ENCODE measurements at places on chromosomes 16 and 17.

DNA sequence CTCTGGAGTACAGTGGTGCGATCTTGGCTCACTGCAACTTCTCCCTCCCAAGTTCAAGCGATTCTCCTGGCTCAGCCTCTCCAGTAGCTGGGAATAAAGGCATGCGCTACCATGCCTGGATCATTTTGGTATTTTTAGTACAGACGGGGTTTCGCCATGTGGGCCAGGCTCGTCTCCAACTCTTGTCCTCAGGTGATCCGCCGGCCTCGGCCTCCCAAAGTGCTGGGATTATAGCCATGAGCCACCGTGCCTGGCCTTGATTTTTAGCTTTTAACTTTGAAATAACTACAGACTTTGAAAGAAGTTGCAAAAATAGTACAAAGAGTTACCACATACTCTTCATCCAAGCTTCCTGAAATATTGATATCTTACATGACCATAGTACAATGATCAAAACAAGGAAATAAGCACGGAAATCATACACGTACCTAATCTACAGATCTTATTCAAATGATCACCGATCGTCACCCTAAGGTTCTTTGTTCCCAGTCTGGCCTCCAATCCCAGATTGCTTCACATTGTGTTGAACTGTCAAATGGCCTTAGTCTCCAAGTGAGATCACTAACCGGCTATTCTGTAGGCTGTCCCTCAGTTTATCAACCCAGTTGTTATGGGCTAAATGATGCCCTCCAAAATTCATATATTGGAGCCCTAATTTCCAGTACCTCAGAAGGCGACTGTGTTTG, 18.4 kb downstream of the NPIPA1 start:
- no peak for DNase-seq

DNA sequence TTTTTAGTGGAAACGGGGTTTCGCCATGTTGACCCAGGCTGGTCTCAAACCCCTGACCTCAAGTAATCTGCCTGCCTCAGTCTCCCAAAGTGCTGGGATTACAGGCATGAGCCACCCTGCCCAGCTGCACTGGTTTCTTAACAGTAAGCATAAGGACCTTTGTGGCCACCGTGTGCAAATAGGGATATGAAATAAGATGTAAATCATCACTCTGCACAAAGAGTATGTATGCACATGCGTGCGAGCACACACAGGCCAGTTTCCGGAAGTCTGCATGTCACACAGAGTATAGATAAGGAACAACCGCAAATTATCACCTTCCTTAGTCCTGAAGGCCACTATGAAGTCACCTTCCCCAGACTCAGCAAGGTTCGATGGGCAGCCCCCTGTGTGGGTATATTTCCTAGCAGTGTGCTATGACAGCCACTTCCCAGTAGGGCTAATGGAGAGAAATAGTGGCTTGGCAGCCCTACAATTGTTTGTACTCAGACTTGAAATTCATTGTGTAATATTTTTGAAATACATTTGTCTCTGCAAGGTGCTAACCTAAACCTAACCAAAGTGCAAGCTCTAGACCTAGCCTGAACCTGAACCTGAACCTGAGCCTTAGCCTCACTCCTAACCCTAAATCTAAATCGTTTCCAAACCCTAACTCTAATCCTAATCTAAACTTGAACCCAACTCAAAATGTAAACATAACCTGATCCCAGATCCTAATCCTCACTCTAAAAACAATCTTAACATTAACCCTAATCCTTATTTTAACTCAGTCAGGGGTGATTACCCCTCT, 48.4 kb upstream of the SKAP1 start:
- DNase-seq: peak; percentile 32

GRCh38 chr16:85986931-85987749, 88.2 kb downstream of the IRF8 start:
- peak; percentile 6 for DNase-seq

DNA sequence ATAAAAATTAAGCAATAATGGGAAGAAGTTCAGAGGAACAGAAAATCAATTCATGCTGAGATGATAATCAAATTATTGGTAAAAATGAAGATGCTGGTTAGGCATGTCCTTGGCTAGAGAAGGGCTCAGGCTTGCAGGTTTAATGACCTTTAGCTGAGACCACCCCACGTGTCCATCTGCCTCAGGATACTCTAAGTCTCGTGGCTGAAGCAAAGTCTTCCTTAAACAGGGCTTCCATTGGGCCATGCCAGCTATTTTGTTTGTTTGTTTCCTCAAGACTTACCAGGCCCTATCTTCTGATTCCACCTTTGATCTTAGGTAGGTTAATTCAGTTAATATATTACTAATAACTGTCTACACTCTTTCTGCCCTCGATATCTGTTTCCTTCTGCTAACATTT, 366.0 kb downstream of the CDH13 start:
- DNase-seq: no peak

- no peak for DNase-seq
Observed at GRCh38 chr17:8914554-8914953, 47.1 kb upstream of the PIK3R6 start.

- no peak for DNase-seq
Observed at GRCh38 chr17:62641153-62641552, 13.7 kb downstream of the MRC2 start.

GRCh38 chr17:8131844-8132441, 8.0 kb upstream of the HES7 start:
- peak; percentile 51 for DNase-seq

DNA sequence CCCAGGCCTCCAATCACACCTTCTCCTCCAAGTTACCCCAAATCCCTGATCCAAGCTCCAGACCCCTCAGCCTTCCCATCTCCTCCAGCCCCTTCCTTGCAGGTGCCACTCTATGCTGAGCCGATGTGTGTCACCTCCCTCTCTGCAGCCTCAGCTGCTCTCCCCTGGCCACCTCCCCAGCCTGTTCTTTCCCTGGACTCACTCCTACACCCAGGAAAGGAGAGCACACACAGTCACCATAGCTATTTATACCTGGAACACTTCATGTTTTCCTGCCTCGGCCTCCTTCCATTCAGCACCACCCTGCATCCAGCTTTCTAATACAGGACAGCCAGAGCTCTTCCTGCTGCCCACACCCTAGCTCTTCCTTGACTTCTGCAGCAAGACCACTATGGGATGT, 12.5 kb upstream of the TMEM132E start:
- DNase-seq: no peak

DNA sequence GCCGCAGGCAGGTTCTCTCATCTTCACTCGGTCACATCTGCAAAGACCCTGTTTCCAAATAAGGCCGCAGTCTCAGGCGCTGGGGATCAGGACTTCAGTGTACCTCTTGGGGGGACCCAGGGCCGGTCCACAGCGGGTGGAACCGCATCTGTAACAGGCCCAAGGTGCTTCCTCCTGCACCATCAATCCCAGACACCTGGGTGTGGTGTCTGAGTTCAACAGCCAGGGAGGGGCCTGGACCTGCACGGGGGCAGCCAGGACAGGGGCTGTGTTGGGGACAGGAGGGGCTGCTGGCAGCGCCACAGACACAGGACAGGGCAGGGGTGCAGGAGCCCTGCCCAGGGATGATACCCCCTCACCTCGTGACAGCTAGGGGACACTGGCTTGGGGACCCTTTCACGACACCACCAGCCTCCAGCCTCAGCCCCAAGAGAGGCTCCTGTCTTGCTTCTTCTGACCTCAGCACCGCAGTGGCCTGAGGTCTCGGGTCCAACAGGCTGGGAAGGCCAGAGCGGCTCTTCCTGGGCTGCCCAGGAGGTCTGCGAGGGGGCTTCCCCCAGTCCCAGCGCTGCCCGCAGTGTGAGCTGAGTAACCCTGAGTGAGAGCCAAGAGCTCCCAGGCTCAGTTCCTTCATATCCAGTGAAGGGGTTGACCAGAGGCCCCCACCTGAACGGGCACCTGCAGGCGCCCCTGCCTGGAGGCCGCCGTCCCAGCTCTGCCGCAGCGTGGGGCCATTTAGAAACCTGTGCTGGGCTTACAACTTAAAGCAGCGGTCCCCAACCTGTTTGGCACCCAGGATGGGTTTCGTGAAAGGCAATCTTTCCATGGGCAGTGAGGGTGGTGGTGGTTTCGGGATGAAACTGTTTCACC, 30.7 kb upstream of the BAHCC1 start:
- DNase-seq: no peak

DNA sequence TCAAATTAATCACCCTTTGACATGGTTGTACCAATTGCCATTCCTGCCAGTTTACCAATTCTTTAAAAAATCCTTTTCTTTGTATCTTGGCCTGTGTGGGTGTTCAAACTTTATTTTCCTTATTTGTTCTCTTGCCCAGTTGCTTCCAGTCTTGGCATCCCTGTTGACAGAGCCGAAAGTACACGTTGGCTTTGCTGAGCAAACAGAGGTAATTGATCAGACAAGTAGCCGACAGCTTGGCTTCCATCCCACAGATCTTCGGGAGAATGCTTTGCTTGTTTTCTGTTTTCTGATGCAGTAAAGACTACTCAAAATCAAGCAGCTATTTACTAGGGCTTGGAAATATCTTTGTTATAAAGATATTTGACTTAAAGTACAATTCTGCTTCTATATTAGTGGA, 506.8 kb upstream of the SALL1 start:
- no peak for DNase-seq

DNA sequence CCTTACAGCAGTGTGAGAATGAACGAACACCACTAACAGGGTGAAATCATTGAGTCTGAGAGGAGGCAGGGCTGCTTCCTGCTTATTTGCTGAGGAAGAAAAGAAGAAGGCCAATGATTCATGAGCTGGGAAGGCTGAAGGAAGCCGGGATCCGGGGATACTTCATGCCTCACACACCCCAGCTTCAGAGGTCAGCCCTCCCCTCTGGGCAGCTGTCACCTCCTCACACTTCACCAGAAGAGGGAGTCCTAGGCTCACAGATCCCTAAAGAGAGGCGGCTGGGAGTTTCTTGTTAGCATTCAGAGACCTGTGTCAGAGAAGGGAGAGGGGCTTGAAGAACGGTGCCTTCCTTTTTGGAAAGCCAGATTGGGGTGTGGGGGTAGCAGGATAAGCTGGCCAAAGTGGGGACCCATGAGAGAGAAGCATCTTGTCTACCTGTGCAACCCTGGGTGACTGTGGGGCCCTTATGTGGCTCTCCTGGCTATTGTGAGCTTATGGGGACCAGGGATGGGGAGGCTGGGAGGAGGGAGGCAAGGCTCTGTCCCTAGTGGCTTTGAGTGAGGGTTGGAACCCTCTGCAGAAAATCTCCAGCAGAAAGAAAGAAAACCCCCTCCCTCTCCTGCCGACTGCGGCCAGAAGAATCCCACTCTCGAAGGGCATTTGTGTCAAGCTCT, 94.6 kb downstream of the RGS9 start:
- peak; percentile 88 for DNase-seq

DNA sequence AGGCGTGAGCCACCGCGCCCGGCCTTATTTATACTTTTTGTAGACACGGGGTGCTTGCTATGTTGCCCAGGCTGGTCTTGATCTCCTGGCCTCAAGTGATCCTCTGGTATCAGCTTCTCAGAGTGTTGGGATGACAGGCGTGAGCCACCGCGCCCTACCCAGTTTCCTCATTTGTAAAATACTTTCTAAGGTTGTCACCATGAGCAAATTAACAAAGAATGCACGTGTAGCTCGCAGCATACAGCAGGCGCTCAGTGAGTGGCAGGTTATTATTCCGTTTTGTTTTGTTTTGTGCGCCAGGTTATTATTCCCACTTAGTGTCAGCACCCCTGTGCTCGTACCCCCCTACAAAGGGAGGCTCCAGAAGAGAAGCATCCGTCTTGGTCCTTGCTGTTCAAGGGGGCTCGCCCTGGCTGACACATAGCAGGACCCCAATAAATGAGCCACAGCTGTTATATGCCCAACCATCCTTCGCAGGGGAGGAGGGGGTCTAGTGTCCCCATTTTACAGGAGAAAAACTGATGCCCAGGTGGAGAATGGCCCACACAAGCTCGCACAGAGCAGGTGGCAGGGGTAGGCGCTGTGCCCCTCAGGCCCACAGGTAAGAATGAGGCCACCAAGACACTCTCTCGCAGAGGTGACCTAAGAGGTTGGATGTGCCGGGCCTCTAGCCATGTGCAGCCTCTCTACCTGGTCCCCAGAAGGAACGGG, 686 bp upstream of the MIEF2 start:
- DNase-seq: no peak

- DNase-seq: no peak
Observed at GRCh38 chr17:51147650-51148049, 5.7 kb upstream of the NME1 start.

GRCh38 chr16:8502446-8502845, 87.9 kb downstream of the TMEM114 start:
- no peak for DNase-seq

DNA sequence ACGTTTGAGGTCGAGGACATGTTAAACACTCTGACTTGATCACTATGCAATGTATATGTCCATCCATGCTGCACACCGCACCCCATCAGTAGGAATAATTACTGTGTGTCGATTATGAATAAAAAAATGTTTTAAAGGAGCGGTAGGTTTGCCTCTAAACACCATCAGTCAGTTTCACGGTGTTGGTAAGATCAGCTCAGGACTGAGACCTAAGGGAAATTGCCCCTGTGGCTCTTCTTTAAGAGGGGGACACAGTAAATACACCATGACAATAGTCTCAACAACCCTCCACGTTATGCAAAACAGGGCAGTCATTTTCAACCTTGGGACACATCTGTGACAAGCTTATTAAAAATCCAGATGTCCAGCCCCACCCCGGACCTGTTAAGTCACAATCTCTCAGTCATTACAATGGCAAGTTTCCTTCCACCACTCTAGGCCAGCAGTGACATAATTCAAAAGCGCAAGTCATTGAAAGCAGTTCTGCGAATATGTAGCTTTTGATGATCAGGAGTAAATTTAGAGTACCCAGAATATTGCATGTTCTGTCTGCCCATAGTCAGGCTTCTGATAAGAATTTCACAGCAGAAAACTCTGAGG, 1.2 kb downstream of the ATMIN start:
- DNase-seq: peak; percentile 28

DNA sequence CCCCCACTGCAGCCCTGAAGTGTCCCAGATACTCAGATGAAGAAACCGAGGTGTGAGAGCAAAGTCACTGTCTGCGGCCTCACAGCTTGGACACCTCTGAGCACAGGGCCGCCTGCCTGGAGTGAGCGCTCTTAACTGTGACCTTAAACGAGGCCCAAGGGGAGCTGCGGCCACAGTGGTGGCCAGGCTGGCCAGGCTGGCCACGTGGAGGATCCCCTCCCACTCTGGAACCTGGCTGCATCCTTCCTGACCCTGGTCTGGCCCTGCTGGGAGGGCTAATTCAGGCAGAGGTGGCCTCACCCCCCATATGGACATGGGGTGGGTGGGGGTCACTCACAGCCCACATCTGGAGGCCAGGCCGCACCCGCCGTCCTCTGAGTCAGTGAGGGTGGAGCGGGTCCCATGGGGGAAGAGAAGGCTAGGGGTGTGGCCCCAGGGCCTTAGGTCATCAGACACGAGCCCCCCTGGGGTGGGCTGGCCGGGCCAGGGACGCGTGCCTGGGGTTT, 6.6 kb downstream of the VASN start:
- no peak for DNase-seq

- peak; percentile 37 for DNase-seq
Observed at GRCh38 chr17:60959696-60960095, 282.0 kb downstream of the BCAS3 start.

DNA sequence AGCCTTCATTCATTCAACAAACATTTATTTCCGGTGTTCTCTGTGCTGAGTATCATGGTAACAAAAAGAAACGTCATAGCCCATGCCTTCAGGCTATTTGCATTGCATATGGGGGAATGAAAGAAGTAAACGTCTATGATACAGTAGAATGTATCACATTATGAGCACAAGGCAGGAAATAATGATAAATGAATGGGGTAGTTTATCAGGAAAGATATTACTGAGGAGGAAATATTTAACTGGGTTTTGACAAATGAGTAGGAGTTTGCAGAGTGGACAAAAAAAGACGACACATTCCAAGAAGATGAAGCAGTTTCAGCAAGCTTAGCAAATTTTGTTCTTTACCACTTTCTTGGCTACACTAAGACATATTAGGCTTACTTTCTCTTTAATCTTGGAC, 1.3 kb upstream of the KRTAP4-7 start:
- DNase-seq: no peak

- DNase-seq: no peak
Observed at GRCh38 chr16:86775511-86775921, 197.2 kb downstream of the FOXL1 start.

All from lung microvascular endothelial cell (primary cell).